ENCODE measurements at places on chromosomes 11 and 22.
A peak's percentile ranks its signal among the peaks of the same experiment; 100 is the strongest.

GRCh38 chr11:28110108-28110820 is 2.1 kb downstream of the METTL15 start:
- DNase-seq: peak; percentile 79

DNA sequence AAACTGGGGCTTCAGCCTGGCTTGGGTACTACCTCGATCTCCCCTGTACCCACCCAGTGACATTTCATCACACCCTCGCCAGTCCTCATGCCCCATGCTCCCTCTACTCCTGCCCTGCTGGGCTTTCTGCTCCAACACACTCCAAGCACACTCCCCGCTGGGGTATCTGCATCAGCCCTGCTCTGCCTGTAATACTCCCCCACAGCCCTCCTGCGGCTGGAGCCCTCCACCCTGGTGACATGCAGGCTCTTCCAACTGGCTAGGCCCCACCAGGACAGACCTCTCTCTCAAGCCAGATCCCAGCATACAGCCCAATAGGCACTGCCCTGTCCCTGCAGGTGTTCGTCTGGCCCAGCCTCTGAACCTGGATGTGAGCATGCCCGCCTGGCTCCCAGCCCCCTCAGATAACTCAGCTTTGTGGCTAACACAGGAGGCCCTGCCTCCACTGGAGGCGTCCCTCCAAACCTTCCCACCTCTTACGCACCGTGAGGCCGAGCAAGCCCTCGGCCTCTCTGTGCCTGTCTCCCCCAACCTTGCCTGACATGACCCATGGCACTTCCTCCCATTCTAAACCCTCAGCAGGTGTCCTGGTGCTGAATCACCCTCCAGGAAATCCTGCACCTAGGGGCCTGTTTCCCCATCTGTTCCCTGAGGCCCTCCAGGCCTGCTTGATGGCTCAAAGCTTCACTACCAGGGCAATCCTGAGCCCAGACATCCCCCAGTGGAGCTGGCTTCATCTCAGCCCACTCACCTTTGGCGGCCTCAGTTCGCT is 33.5 kb upstream of the TXNRD2 start:
- no peak for DNase-seq

GRCh38 chr11:19734171-19734570 is 21.5 kb downstream of the NAV2 start:
- DNase-seq: no peak

DNA sequence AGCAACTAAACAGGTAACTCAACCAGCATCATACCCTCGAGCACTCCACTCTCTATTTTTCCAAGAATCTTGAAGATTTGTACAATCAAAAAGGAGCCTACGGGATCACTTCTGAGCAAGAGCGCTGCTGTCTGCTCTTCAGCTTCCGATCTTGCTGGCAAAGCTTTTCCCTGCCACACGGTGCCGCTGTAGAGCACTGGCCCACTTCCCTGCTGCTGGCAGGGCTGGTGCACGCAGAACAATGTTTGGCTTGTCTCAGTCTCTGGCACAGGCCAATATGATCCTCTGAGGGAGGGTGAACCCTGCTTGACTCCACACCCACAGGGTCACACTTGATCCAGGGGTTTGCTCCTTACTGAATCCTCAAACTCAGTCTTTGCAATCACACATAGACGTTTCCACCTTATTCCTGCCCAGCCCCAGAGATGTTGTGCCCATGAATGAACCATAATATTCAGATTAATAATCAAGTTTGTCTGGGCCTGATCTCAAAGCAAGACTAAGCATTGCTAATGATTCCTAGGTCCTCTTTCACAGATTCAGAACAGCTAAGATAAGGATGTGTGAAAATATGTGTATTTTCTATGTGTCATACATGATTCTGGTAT is 536.6 kb downstream of the SOX6 start:
- DNase-seq: peak; percentile 84

DNA sequence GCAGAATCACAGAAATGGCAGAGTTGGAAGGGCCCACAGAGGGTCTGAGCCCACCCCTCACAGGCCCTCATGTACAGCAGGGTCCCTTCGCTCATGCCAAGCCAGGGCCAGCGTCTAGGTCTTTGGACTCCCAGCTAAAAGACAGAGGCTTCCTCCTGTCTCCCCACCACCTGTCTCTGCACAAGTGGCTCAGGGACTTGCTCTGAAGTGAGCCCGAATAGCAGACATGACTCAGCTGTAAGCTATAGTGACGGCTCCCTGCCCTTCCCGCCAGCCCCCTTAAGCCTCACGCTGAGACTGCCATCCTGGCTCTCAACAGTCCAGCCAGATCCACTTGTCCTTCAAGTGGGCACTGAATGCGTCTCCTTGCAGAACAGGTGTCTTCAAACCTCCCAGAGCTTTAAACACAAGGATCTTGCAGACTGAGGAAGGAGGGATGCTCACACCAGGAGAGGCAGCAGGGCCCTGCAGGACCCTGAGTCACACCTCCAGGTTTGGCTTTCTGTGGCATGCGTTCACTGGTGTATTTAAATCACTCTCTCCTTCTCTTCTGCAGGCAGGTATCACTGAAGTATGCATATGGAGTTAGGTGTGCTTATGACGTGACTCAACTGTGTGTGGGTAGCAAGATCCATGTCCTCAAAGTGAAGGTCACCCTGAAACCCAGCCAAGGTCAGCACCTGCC is 154.9 kb downstream of the CACNA1I start:
- no peak for DNase-seq

DNA sequence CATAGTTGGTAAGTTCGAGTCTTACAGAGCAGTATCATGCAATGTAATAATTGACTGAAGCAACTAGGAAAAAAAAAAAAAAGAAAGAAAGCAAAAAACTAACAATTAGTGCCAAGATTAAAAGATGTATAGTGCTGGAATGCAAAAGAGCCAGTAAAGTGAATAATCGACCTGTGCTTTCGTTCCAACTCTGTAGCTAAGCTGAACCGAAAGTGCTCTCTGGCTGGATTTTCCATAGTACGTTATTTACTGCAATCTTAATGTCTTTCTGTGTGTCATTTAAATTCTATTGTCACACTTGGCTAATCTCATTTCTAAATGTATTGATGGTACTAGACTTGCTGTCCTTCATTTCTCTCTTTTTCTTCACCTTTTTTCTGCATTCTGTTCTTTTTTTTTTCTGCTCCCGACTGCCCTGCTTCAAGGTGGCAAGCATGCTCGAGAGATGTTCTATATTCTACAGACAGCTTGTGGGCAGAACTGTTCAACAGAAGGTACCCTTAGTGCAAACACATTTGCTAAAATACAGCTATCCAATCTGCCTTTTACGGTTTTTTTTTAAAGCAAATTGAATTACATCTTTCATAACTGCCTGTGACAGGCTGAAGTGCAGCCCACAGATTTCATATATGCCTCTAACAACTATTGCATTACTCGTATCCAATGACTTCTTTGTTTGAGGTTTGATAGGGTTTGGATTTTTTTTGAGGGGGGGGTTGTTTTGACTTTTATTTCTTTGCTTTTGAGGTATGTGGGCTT is 204.2 kb upstream of the MTNR1B start:
- DNase-seq: no peak

DNA sequence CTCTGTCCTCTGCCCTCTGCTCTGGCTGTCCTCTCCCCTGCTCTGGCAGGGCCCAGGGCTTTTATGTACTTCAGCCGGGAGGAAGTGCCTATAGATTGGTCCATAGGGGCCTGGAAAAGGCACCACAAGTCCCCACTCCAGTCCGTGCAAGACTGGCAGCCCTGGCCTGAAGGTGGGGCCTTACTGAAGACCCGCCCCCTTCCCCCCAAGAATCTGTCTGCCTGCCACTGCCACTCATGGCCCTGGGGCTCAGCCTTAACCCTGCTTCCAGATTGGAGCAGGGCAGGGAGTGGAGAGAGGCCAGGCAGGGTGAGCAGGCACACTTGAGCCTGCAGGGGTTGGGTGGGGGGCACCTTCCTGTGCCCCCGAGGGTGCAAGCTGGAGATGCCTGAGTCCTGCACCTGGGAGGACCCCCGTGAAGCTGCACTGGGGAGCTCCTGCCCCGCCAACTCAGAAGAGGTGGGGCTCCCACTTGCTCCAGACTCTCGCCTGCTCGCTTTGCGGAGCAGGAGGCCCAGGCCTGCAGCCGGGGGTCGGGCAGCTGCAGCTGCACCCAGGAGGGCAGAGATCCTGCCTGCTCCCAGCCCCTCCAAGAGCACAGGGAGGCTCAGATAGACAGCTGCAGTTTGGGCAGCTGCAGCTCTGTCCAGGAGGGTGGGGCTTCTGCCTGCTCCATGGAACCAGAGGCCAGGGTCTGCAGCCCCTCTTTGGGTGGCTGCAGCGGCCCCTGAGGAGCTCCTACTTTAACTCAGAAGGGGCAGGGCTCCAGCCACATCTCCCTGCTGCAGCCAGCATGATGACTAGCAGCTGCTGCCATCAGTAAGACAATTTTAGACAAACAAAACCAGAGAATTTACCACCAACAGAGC is 51.0 kb upstream of the SC5D start:
- no peak for DNase-seq

GRCh38 chr11:17792161-17792560 is 57.6 kb downstream of the KCNC1 start:
- no peak for DNase-seq

GRCh38 chr11:92266806-92267205 is 42.2 kb downstream of the FAT3 start:
- DNase-seq: no peak

GRCh38 chr11:122758339-122758738 is 80.0 kb upstream of the CRTAM start:
- DNase-seq: no peak

DNA sequence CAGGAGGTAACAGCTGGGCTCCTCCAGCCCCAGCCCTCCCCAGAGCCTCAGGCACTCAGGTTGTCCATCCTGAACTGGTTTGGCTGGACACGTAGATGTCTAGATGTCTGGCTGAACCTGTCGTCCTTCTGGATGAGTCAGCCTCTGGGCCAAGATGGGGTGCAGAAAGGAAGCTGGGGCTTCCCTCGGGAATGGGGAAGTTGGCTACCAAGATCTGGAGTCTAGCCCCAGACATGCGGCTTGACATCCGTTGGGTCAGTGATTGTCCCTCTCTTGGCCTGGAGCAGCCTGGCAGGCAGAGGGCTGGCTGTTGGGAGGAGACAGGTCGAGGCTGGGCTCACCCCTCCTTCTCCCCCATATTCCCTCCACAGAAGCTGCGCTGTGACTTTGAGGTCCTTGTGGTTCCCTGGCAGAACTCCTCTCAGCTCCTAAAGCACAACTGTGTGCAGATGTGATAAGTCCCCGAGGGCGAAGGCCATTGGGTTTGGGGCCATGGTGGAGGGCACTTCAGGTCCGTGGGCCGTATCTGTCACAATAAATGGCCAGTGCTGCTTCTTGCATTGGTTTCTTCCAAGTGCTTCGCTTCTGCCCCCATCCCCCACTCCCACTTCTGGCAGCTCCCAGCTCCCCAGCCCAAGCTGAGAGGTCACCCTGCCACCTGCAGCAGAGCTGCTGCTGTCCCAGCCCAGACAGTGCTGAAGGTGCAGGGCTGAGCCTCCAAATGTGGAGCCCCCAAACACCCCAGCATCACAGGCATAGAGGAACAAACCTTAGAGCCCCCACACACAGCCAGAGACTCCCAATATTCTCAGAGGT is 1.3 kb downstream of the CST6 start:
- no peak for DNase-seq

DNA sequence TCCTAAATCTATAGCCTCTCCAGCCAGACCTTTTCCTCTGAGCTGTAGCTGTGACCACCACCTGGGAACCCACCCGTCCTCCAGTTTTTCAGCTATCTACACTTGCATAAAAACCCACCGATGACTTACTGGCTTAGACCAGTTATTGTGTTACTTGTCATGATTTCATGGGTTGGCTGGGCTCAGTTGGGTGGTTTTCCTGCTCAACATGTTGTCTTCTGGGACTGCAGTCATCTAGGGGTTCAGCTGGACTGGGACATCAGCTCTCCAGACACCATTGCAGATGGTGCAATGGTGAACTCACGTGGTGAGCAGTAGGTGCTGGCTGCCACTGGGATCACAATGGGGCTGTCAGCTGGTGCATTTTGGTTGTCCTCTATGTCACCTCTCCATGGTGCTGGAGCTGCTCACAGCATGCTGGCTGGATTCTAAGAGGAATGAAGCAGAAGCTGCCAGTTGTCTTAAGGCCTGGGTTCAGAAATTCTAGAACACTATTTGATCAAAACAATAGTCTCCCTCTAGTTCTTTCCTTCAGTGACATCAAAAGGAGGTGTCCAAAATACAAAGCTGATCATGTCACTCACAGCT is 1.3 kb upstream of the SYT13 start:
- DNase-seq: no peak

DNA sequence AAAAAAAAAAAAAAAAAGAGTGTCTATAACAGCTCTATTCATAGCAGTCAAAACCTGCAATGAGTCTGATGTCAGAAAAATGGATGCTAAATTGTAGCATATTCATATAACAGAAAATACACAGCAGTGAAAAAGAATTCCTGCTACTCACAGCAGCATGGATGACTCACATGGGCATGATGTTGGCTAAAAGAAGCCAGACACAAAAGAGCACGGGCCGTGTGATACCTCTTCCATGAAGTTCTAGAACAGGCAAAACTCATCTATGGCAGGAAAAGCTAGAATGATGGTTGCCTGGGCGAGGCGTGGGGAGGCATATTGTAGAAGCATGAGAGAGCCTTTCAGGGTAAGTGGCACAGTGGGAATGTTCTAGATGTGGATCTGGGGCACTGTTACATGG is 18.9 kb downstream of the PLAAT3 start:
- no peak for DNase-seq

- no peak for DNase-seq
Observed at GRCh38 chr11:926341-926916, 759 bp downstream of the AP2A2 start.

DNA sequence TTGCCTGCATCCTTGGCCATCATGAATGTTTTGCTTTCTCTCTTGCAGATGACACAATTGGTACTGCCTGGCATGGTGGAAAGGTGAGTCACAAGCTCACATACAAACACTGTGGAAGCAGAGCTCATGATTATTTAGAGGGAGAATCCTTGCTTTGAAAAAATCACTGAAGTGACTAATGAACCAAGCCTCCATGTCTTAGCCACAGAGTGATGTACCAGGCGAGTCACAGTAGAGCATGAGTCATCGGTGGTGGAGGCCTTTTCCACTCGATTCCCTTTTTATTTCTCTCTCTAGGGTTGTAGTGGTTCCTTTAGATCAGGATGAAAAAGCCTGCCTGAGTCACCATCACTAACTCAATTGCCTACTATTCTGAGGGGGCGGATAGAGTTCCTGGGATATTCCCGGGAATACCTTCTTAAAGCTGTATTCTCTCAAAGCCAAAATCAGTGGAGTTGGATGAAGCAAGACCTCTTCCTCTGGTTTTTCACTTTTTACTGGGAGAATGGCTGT is 49.6 kb upstream of the ALKBH3 start:
- DNase-seq: no peak

DNA sequence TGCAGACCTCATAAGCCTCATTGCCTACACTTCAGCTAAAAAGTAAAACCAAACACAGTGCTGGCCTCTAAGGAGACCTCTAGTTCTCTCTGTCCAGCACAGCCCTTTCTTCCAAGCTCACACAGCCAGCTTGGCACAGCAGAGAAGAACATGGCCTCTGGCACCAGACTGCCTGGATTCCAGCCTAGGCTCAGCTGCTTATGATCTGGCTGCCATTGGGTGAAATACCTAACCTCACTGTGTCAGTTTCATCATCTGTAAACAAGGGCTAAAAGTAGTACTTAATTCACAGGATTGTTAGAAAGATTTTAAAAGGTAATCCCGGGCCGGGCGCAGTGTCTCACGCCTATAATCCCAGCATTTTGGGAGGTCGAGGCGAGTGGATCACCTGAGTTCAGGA is 9.9 kb upstream of the ACER3 start:
- DNase-seq: no peak
